ENCODE measurements at places on chromosomes 2 and 18.

GRCh38 chr2:36307441-36307840 is 48.1 kb upstream of the CRIM1 start:
- no peak for DNase-seq
- no peaks in the 10 kb centered on the region for H3K36me3 ChIP-seq
- peaks cover 4% of the 10 kb centered on the region for H3K4me1 ChIP-seq
- H3K27ac ChIP-seq, result no peak overlapping the region
- H3K27me3 ChIP-seq, result no peaks in the 10 kb centered on the region

GRCh38 chr2:37634914-37635503 is 36.4 kb downstream of the CDC42EP3 start:
- no peaks in the 10 kb centered on the region for H3K36me3 ChIP-seq
- H3K27ac ChIP-seq, result no peak overlapping the region
- no peak overlapping the region for H3K4me3 ChIP-seq
- H3K4me1 ChIP-seq, result peaks cover 25% of the 10 kb centered on the region
- DNase-seq, result no peak
- peaks cover 3% of the 10 kb centered on the region for H3K27me3 ChIP-seq

GRCh38 chr2:160610041-160610440 is 116.4 kb upstream of the RBMS1 start:
- H3K4me1 ChIP-seq, result no peaks in the 10 kb centered on the region
- H3K27me3 ChIP-seq, result no peaks in the 10 kb centered on the region
- no peak for DNase-seq

- no peak for DNase-seq
- H3K4me1 ChIP-seq, result no peaks in the 10 kb centered on the region
- H3K4me3 ChIP-seq, result no peak overlapping the region
- H3K27me3 ChIP-seq, result no peaks in the 10 kb centered on the region
- H3K27ac ChIP-seq, result no peak overlapping the region
Measured at GRCh38 chr2:10750610-10751009, 29.2 kb downstream of the ATP6V1C2 start.

- no peak overlapping the region for H3K4me3 ChIP-seq
- H3K4me1 ChIP-seq, result peaks cover 6% of the 10 kb centered on the region
- peaks cover 2% of the 10 kb centered on the region for H3K27me3 ChIP-seq
- DNase-seq, result peak; percentile 33
Measured at GRCh38 chr2:219109471-219109870, 48.8 kb upstream of the IHH start.

GRCh38 chr2:236769981-236770671 is 200.5 kb downstream of the ACKR3 start:
- H3K27me3 ChIP-seq, result peaks cover 4% of the 10 kb centered on the region
- H3K36me3 ChIP-seq, result no peaks in the 10 kb centered on the region
- no peak overlapping the region for H3K4me3 ChIP-seq

- no peak overlapping the region for H3K4me3 ChIP-seq
- DNase-seq, result no peak
- peaks cover 3% of the 10 kb centered on the region for H3K27me3 ChIP-seq
- H3K27ac ChIP-seq, result no peak overlapping the region
Measured at GRCh38 chr18:45828917-45829811, 3.7 kb downstream of the SIGLEC15 start.

DNA sequence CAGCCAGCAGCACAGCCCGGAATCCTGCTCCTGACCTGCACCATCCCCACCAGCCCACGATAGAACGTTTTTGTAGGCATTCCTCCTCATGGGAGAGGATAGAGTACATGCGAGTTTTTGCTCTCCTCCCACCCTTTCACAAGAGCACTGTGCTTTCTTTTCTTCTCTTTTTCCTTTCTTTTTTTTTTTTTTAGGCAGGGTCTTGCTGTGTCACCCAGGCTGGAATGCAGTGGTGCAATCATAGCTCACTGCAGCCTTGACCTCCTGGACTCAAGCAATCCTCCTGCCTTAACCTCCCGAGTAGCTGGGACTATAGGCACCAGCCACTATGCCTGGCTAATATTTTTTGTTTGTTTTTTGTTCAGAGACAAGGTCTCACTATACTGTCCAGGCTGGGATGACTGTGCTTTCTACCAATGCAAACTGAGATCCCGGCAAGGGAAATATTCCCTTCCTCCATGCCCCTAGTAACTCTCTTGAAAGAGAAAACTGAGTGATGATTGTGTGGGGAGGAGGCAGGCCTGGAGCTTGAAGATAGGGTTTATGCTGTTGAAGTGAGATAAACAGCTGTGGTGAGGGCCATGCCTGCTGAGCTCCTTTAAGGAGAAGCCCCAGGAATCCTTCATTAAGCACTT is 82.6 kb upstream of the TXNDC2 start:
- no peaks in the 10 kb centered on the region for H3K4me1 ChIP-seq
- no peak overlapping the region for H3K27ac ChIP-seq
- no peaks in the 10 kb centered on the region for H3K27me3 ChIP-seq

- no peak overlapping the region for H3K27ac ChIP-seq
- no peaks in the 10 kb centered on the region for H3K36me3 ChIP-seq
- peaks cover 2% of the 10 kb centered on the region for H3K27me3 ChIP-seq
- no peak overlapping the region for H3K4me3 ChIP-seq
- DNase-seq, result no peak
Measured at GRCh38 chr18:63784787-63785452, 9.7 kb downstream of the SERPINB7 start.

DNA sequence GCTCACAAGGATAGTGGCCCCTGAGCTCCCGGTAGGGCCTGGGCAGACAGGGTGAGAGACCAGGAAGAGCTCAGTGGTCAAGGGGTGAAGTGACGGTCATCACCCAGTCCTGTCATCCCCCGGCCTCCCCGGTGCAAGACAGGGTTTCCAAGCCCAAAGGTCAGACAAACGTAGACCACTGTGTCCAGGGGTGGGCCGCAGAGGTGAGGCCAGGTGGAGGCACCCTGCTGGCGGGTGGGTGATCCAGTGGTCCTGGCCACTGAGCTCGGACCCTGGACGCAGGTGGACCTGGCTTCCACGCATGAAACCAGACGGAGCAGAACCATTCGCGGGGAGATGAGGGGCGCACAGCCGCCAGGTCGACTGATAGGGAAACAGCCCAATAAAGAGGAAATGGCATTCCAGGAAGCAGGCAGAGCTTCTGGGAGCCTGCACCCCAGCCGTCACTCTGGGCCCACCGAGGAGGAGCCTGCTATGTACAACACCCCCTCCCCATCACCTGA is 14.4 kb upstream of the SNED1 start:
- H3K27ac ChIP-seq, result no peak overlapping the region
- no peak for DNase-seq
- H3K4me3 ChIP-seq, result no peak overlapping the region

- H3K27ac ChIP-seq, result peak overlapping the region; percentile 44
- H3K36me3 ChIP-seq, result peaks cover 10% of the 10 kb centered on the region
- DNase-seq, result no peak
- H3K4me3 ChIP-seq, result peak overlapping the region; percentile 24
Measured at GRCh38 chr18:79200546-79201268, 131.5 kb downstream of the ATP9B start.

GRCh38 chr2:68384485-68385107 is 19.5 kb downstream of the PLEK start:
- H3K4me3 ChIP-seq, result no peak overlapping the region
- H3K27ac ChIP-seq, result no peak overlapping the region
- DNase-seq, result no peak
- H3K27me3 ChIP-seq, result peaks cover 1% of the 10 kb centered on the region
- no peaks in the 10 kb centered on the region for H3K4me1 ChIP-seq

- H3K4me3 ChIP-seq, result no peak overlapping the region
- no peaks in the 10 kb centered on the region for H3K36me3 ChIP-seq
- DNase-seq, result no peak
- no peaks in the 10 kb centered on the region for H3K27me3 ChIP-seq
Measured at GRCh38 chr2:197238043-197238365, 72.6 kb downstream of the ANKRD44 start.

GRCh38 chr2:169065864-169066517 is 3.4 kb upstream of the DHRS9 start:
- H3K4me1 ChIP-seq, result peaks cover 8% of the 10 kb centered on the region
- no peaks in the 10 kb centered on the region for H3K36me3 ChIP-seq
- DNase-seq, result no peak
- H3K27ac ChIP-seq, result no peak overlapping the region
- H3K4me3 ChIP-seq, result no peak overlapping the region
- H3K27me3 ChIP-seq, result no peaks in the 10 kb centered on the region

DNA sequence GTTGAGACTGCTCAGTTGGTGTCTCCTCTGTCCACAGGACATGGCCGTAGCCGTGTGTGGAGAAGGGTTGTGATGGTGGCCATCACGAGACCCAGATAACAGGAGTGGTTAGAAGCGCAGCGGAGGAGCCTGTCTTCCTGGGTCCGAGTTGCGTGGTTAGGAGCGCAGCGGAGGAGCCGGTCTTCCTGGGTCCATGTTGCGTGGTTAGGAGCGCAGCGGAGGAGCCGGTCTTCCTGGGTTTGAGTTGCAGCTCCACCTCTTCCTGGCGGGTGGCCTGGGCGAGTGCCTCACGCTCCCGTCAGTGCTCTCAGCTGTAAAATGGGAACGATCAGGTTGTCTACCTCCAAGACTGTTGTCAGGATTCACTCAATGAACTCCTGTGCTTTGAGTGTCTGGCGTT is 176.2 kb downstream of the GBX2 start:
- H3K27ac ChIP-seq, result no peak overlapping the region
- peaks cover 3% of the 10 kb centered on the region for H3K36me3 ChIP-seq
- DNase-seq, result no peak
- peaks cover 8% of the 10 kb centered on the region for H3K27me3 ChIP-seq

- H3K27me3 ChIP-seq, result no peaks in the 10 kb centered on the region
- no peaks in the 10 kb centered on the region for H3K4me1 ChIP-seq
- H3K4me3 ChIP-seq, result no peak overlapping the region
- H3K36me3 ChIP-seq, result no peaks in the 10 kb centered on the region
- no peak overlapping the region for H3K27ac ChIP-seq
Measured at GRCh38 chr2:78845664-78846185, 179.8 kb upstream of the REG3G start.

- no peak overlapping the region for H3K4me3 ChIP-seq
- no peak for DNase-seq
- H3K27ac ChIP-seq, result no peak overlapping the region
- no peaks in the 10 kb centered on the region for H3K27me3 ChIP-seq
Measured at GRCh38 chr18:39591649-39592048, 2026.1 kb upstream of the CELF4 start.

DNA sequence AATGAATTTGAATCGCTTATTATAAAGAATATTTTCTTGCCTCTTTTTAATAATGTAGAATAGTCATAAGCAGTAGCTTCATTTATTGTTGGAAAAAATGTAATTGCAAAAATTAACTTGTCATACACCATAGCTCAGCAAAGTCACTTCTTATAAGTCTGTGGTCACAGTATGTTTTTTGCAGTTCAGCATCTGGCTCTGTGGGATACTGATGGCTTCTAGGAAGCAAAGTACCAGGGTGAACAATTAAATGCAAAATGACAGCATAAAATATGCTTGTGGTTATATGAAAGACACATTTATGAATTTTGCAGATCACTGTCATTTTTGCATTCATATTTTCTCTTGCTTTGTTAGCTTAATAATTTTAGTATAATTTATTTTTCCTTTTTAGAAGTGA is 116.5 kb downstream of the ZNF407 start:
- no peak overlapping the region for H3K27ac ChIP-seq
- H3K4me3 ChIP-seq, result no peak overlapping the region
- H3K36me3 ChIP-seq, result no peaks in the 10 kb centered on the region
- H3K27me3 ChIP-seq, result peaks cover 3% of the 10 kb centered on the region
- DNase-seq, result no peak

- no peak for DNase-seq
- H3K4me1 ChIP-seq, result no peaks in the 10 kb centered on the region
- no peak overlapping the region for H3K4me3 ChIP-seq
Measured at GRCh38 chr18:29652797-29653196, 1389.7 kb downstream of the DSC3 start.

GRCh38 chr2:75403991-75404428 is 156.7 kb downstream of the EVA1A start:
- no peaks in the 10 kb centered on the region for H3K27me3 ChIP-seq
- no peaks in the 10 kb centered on the region for H3K4me1 ChIP-seq
- no peak overlapping the region for H3K4me3 ChIP-seq
- peak; percentile 6 for DNase-seq

DNA sequence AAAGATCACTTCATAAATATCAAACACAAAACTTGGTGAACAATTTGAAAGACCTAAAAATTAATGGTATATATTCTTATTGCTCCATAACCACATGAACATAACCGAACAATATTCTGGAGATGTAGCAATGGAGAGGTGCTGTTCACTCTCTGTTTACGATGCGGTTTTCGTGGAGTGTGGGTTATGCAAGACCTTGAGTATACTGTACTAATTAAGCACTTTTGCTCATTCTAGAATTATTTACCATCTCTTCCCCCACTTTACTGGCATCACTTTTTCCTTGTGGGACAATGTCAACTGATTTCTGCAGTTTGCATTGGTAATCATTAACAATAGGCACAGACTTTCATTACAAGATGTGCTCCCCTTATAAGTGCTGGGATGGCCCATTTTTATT is 97.6 kb downstream of the RAPH1 start:
- no peaks in the 10 kb centered on the region for H3K27me3 ChIP-seq
- DNase-seq, result no peak
- H3K4me3 ChIP-seq, result no peak overlapping the region
- peaks cover 38% of the 10 kb centered on the region for H3K4me1 ChIP-seq
- peak overlapping the region; percentile 72 for H3K27ac ChIP-seq

DNA sequence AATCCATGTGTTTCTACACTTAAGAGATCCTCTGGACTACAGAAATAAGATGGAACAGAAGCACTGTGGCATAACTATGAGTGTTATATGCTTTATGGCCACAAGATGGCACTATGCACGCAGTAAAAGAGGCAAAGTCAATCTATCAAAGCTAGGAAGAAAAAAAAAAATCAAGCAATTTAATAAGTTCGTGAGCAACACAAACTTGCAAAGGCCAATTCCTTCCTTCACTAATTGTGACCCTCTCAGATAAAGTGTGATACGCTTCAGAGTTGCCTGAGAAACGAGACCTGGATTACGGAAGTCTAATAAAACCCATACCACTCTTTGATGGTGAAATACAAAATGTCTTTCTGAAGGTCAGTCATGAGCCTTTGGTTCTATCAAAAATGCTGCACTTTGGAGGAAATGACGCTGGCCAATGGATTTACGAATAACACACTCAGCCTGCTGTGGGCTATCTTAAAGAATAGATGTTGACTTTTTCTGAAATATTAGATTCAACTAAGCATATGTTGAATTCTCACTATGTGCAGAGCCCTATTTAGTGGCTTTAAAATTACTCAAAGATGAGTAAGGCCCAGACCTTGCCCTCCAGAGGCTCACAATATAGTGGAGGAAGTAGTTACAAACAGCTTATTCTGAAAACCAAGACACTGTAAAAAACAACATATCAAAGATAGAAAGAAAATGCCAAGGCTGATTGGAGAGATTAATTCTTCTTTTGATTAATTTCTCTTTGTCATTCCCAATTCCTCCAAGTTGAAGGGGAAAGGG is 35.5 kb upstream of the TTR start:
- H3K27ac ChIP-seq, result no peak overlapping the region
- peaks cover 6% of the 10 kb centered on the region for H3K27me3 ChIP-seq
- no peaks in the 10 kb centered on the region for H3K36me3 ChIP-seq
- H3K4me3 ChIP-seq, result no peak overlapping the region
- H3K4me1 ChIP-seq, result no peaks in the 10 kb centered on the region

- peak overlapping the region; percentile 99 for H3K4me3 ChIP-seq
- no peak for DNase-seq
- no peak overlapping the region for H3K27ac ChIP-seq
- no peaks in the 10 kb centered on the region for H3K36me3 ChIP-seq
- peaks cover 21% of the 10 kb centered on the region for H3K4me1 ChIP-seq
Measured at GRCh38 chr2:152335726-152336118, 748 bp downstream of the FMNL2 start.

- H3K36me3 ChIP-seq, result peaks cover 39% of the 10 kb centered on the region
- H3K27ac ChIP-seq, result no peak overlapping the region
- H3K27me3 ChIP-seq, result peaks cover 13% of the 10 kb centered on the region
- no peak for DNase-seq
- peaks cover 4% of the 10 kb centered on the region for H3K4me1 ChIP-seq
Measured at GRCh38 chr2:100990166-100990565, 11.9 kb upstream of the RPL31 start.

GRCh38 chr2:154368153-154368552 is 330.3 kb upstream of the KCNJ3 start:
- no peak overlapping the region for H3K27ac ChIP-seq
- no peaks in the 10 kb centered on the region for H3K36me3 ChIP-seq
- no peak overlapping the region for H3K4me3 ChIP-seq
- H3K4me1 ChIP-seq, result no peaks in the 10 kb centered on the region
- DNase-seq, result no peak
